Amniotic epithelial cell (primary cell): ENCODE measurements at places on chromosomes 13 and 19.

- no peak for DNase-seq
These were observed 993 bp downstream of the RGL3 start for GRCh38 chr19:11418094-11418548.

GRCh38 chr13:97878431-97879375 is 74.8 kb upstream of the IPO5 start:
- no peak for DNase-seq

- no peak for DNase-seq
These were observed 13.3 kb downstream of the PCDH9 start for GRCh38 chr13:67216864-67217263.

- DNase-seq = no peak
These were observed 43.3 kb upstream of the PEPD start for GRCh38 chr19:33564836-33565338.

- DNase-seq = no peak
These were observed 7.6 kb downstream of the PIK3R2 start for GRCh38 chr19:18160493-18160970.
